ENCODE measurements at places on chromosomes 2 and 18.

DNA sequence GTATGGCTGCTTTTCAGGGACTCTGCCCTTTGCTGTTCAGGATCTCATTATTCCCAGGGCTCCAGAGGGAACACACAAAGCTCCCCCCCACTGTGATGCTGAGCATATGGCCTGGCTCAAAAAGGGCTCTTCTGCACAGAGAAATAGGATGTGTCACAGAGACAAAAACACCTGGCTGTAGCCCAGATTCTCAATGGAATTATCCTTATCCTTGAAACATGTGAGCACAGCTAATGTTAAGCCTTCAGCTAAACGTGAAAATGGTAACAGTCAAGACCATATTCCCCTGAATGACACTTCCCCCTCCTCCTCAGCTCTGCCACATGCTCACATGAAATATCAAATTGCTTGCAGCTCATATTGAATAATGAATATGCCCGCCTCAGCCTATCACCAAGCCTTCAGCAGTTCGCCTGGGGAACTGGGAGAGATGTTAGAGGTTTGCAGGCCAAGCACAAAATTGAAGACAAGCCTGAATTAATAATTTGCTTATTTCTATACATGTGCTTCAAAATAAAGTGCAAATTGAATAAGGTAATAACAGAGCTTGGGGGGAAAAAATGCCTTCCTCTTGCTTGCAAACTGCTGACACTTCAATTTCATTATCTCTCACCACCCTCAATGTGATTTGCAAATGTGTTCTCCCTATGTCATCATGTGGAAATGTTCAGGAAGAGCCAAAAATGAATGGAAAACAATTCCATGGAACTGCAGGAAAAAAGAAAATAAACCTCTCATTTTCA lies 181.0 kb upstream of the HNRNPA3 start:
- no peak for DNase-seq

DNA sequence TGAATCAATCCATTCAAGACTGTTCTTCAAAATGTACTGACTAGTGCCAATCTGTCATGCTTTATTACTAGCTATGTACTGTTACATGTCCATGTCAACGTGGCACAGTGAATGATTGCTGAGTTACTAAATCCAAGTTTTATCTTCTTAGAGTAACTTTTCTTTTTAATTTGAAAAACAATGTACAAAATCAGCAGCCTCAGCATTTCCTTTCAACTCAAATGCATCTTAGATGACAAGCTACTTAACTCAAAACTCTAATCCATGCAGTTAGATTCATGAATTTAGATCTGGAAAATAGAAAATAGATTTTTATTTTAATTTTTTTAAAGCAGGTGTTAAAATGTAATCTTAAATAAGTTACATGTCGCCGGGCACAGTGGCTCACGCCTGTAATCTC lies 174.2 kb downstream of the CAPN13 start:
- no peak for DNase-seq

DNA sequence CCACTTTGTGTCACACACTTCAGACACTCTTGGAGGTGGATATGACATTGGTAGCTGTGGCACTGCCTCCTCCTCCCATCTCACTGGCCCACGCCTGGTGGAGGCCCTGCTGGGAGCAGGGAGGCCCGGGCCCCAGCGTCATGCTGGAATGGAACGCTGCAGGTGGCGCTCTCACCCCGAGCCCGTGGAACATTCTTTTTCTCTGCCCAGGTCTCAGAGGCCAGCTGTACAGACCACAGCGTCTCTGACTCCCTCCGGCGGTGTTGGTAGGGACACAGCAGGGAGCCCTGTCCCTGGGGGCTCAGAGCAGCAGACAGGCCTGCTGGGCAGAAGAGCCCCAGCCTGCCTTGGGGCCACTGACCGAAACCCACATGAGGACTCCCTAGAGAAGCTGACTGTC lies 218.1 kb downstream of the TWIST2 start:
- no peak for DNase-seq

GRCh38 chr2:219225350-219225749 lies 4.1 kb downstream of the ATG9A start:
- DNase-seq = no peak

DNA sequence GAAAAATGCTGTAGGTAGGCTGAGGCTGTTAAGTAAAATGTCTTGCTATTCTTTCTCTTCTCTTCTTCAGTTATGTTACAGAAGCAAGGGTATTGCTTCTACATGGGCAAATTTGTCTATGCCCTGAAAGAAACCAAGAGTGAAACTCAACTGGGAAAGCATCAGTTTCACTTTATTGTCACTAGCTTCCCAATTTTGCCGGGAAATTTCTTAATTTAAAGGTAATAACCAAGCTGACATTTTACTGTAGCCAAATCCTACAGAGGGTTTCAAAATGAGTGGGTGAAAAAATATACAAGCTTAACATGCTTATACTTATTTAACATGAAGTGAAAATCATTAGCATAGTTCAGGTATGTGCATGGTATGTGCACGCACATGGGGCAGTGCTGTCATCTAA lies 3.2 kb downstream of the TANK start:
- DNase-seq = no peak

DNA sequence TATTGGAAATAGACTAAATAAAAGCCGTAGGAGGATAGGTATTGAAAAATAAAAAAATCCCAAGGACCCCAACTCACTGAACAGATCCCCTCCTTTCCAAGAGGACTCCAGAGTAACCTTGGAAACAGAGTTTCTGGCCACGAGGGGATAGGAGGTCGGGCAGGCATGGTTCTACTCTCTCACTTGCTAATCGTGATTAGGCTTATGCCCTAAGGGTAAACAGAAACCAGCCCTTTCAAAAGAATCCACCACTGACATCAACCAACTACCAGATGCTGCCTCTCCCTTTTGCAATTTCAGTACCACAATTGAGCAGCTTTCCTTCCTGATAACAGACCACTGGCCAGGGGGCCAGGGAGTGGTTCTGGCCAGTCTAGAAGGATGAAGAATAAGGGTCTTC lies 477.8 kb downstream of the EIPR1 start:
- no peak for DNase-seq
